A673 (cell line): ENCODE measurements at places on chromosomes 3 and 15. TPM values are rescaled to one million over a fixed set of nuclear protein-coding genes. Genes with fewer than 3 reads are reported as not detected.
A peak's percentile ranks its signal among the peaks of the same experiment; 100 is the strongest.

- H3K4me3 ChIP-seq = no peak overlapping the region
- no peaks in the 10 kb centered on the region for H3K36me3 ChIP-seq
- peaks cover 72% of the 10 kb centered on the region for H3K4me1 ChIP-seq
- DNase-seq = no peak
- H3K27me3 ChIP-seq = no peaks in the 10 kb centered on the region
These were observed 22.3 kb downstream of the NR2F2 start for GRCh38 chr15:96352604-96353405.

FANCD2OS gene
- not detected in 2 replicates for total RNA-seq

DNA sequence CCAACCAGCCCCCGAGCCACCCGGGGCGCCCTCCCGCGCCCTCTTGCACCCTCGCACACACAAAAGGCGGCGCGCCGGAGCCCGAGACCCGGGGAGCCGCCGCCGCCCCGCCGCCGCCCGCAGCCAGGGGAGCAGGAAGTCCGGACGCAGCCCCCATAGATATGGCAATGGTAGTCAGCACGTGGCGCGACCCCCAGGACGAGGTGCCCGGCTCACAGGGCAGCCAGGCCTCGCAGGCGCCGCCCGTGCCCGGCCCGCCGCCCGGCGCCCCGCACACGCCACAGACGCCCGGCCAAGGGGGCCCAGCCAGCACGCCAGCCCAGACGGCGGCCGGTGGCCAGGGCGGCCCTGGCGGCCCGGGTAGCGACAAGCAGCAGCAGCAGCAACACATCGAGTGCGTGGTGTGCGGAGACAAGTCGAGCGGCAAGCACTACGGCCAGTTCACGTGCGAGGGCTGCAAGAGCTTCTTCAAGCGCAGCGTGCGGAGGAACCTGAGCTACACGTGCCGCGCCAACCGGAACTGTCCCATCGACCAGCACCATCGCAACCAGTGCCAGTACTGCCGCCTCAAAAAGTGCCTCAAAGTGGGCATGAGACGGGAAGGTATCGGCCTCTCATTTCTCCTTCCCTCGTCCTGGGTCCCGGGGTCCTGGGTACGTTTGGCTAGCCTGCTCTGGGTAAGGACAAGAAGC, 1.6 kb downstream of the NR2F2 start:
- peak overlapping the region; percentile 77 for H3K4me3 ChIP-seq
- peak overlapping the region; percentile 97 for H3K27ac ChIP-seq
- peaks cover 47% of the 10 kb centered on the region for H3K36me3 ChIP-seq
- H3K27me3 ChIP-seq = no peaks in the 10 kb centered on the region
- H3K4me1 ChIP-seq = peaks cover 23% of the 10 kb centered on the region
- DNase-seq = peak; percentile 67

DNA sequence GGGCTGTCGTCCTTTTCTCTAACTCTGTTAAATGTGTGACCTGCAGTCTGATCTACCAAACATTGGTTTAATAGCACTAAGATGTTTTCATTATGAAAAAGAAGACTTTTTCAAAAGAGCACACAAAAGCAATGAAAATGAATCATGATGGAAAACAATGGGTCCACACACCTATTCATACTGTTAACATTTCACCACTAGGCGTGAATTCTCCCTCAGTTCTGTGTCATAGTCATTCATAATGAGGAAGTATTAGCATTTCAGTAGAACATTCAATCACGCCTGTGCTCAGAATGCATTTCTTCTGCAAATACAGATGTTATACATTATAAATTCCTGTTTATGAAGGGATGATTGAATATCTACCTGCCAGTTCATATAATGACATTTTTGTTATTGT, 35.9 kb downstream of the EIF4E3 start:
- H3K4me1 ChIP-seq = peaks cover 3% of the 10 kb centered on the region
- H3K36me3 ChIP-seq = no peaks in the 10 kb centered on the region
- DNase-seq = no peak
- H3K4me3 ChIP-seq = no peak overlapping the region
- H3K27ac ChIP-seq = no peak overlapping the region

CCR9 gene
- not detected in 2 replicates for total RNA-seq

DNA sequence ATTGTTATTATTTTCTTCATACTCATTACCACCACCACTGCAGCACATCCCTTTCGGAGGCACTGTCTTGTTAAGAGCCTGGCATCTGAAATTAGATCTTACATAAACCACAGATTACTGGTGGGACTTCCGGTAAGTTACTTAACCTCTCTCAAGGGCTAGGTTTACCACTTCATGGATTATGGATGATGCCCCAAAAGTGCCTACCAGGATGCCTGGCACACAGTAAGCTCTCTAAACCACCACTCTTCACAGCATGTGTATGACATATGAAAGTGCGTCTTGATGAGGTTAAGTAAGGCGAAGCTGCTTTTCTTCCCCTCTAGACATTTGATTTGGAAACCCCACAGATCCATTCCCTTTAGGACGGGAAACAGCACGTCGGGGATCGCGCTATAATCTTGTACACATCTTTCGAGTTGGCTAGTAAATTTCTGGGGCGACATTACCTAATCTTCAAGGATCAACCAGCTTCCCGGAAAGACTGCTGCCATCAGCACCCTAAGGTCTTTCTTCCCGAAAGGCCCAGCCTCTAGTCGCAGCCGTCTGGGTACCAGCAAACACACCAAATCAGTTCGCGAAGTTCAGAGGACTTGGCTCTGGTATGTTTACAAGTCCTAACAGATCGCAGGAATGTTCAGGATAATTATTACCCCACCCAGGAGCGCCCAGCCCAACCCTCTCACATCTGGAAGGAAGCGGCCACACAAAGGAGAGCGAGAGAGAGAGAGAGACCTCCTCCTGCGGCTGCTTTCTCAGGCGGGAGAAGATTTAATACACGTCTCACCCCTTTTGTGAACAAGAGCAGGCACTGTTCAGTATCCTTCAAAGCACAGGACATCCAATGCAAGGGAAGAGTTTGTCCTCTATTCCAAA, 155.1 kb upstream of the FRMD4B start:
- H3K27ac ChIP-seq = no peak overlapping the region
- H3K27me3 ChIP-seq = peaks cover 31% of the 10 kb centered on the region
- no peak overlapping the region for H3K4me3 ChIP-seq
- H3K36me3 ChIP-seq = no peaks in the 10 kb centered on the region

RARRES1 gene
- total RNA-seq = 0.15 TPM in 1 of 2 replicates, not detected in the other

GRCh38 chr3:141150081-141150830, 81.4 kb upstream of the PXYLP1 start:
- H3K27ac ChIP-seq = no peak overlapping the region
- DNase-seq = no peak
- H3K4me3 ChIP-seq = no peak overlapping the region
- no peaks in the 10 kb centered on the region for H3K4me1 ChIP-seq

GXYLT2 gene
- 10.7 and 17.1 TPM in 2 replicates for total RNA-seq

GRCh38 chr15:55959744-55960447, 33.5 kb downstream of the NEDD4 start:
- no peak overlapping the region for H3K27ac ChIP-seq
- no peak for DNase-seq
- H3K27me3 ChIP-seq = no peaks in the 10 kb centered on the region
- no peaks in the 10 kb centered on the region for H3K36me3 ChIP-seq
- no peak overlapping the region for H3K4me3 ChIP-seq

TRAT1 gene
- total RNA-seq = not detected in 2 replicates

DNA sequence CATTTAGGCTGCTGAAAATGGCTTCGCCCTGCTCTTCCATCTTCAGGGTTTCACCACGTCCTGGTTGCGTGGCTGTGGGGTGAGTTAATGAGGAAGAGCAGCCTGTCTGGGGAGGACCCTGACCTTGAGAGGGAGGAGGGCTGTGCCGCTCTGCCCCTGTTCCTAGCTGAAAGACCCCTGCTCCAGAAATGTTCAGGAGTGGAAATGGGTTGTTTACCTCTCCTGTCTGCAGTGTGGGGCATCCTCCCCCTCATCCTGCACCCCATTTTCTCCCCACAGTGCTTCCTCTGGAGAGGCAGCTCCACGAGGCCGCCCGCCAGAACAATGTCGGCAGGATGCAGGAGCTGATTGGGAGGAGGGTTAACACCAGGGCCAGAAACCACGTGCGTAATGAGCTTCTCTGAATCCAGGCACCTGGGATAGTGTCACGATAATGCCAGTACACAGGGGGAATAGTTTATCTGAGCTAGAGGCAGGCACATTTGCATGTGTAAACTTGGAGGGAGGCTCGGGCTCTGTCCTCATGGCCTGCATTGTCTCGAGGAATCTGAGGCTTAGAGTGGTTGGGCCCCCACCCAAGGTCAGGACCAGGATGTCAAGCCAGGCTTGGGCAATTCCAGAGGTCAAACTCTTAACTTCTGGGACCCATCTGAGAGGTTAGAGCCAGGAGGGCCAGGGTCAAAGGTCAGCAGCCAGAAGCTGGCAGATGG, 4.0 kb downstream of the ANKDD1A start:
- no peaks in the 10 kb centered on the region for H3K27me3 ChIP-seq
- no peak overlapping the region for H3K27ac ChIP-seq
- no peak for DNase-seq
- H3K4me1 ChIP-seq = peaks cover 11% of the 10 kb centered on the region
- H3K4me3 ChIP-seq = no peak overlapping the region

DNA sequence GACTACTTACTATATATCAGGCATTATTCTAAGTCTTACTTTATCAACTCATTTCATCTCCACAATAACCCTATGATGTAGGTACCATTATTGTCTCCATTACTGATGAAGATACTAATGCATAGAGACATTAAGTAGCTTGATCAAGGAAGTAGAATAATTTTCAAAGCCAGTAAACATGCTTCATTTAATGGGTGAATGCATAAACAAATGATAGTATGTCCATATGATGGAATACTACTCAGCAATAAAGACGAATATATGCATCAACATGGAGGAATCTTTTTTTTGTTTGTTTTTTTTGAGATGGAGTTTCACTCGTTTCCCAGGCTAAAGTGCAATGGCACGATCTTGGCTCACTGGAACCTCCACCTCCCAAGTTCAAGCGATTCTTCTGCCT, 184.9 kb downstream of the FMN1 start:
- no peak overlapping the region for H3K4me3 ChIP-seq
- no peaks in the 10 kb centered on the region for H3K36me3 ChIP-seq
- H3K27me3 ChIP-seq = peaks cover 46% of the 10 kb centered on the region
- no peak for DNase-seq

DNA sequence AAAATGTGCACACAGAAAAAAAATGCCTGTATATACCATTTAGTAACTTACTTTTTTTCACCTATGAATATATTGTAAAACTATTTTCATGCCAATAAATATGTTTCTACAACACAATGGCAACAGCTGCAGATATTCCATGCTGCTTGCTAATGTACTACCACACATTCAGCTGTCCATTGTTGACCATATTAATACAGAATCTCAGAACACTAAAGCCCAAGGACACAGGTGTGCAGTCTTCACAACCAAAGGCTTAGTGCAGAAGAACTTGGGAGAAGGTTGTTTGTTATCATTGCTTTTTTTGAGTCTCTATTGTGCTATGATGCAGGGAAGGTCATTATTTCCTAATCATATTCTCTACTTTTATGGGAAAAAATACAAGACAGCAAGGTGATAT, 79.6 kb downstream of the DIPK2A start:
- no peak overlapping the region for H3K4me3 ChIP-seq
- H3K36me3 ChIP-seq = no peaks in the 10 kb centered on the region
- no peaks in the 10 kb centered on the region for H3K27me3 ChIP-seq
- DNase-seq = no peak

DNA sequence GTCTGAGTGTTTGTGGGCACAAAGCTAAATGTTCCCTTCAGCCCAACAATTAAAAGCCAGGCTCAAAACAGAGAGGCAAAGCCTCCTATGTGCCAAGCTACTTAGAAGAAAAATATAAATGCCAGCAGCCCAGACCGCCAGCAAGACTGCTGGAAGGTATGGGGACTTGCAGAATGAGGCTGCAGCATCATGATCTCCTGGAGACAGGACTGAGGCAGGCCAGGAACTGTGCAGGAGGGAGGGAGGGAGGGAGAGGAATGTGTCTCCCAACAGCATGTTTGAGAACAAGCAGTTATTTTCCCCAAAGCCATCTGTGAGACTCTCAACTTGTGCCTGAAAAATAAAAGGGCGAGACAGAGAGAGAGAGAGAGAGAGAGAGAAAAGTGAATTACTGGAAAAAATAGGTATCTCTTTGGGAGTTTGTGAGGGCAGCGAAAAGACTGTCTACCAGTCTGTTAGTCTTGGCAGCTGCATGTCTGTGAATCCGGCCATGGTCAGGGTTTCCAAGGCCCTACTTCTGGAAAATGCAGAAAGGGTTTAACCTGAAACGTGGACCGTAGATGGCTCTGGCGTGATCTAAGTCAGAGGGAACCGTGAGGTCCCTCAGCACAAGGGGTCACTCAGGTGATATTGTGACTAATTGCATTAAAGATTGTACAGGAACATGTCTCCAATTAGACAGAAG, 139.7 kb upstream of the COL8A1 start:
- H3K36me3 ChIP-seq = no peaks in the 10 kb centered on the region
- DNase-seq = no peak
- no peak overlapping the region for H3K4me3 ChIP-seq
- no peaks in the 10 kb centered on the region for H3K4me1 ChIP-seq
- H3K27ac ChIP-seq = no peak overlapping the region
- H3K27me3 ChIP-seq = no peaks in the 10 kb centered on the region

- H3K27ac ChIP-seq = no peak overlapping the region
- H3K36me3 ChIP-seq = no peaks in the 10 kb centered on the region
- no peaks in the 10 kb centered on the region for H3K27me3 ChIP-seq
- peaks cover 26% of the 10 kb centered on the region for H3K4me1 ChIP-seq
- no peak overlapping the region for H3K4me3 ChIP-seq
- DNase-seq = peak; percentile 18
These were observed 357.8 kb upstream of the TBL1XR1 start for GRCh38 chr3:177554895-177555759.

ITPKA gene
- total RNA-seq = 4.3 and 5.6 TPM in 2 replicates

CYP1A2 gene
- total RNA-seq = not detected in 2 replicates

TMCO5A gene
- total RNA-seq = not detected in 2 replicates

PIK3R4 gene
- 31.9 and 32.5 TPM in 2 replicates for total RNA-seq

NCK1 gene
- total RNA-seq = 43.7 and 50.2 TPM in 2 replicates
